ENCODE measurements at places on chromosomes 4 and X. TPM values are rescaled to one million over a fixed set of nuclear protein-coding genes. Genes with fewer than 3 reads are reported as not detected.

The VCX3B gene
- polyA plus RNA-seq: not detected

GRCh38 chr4:159600061-159600460 lies 497.2 kb downstream of the RAPGEF2 start:
- no peak for DNase-seq

DNA sequence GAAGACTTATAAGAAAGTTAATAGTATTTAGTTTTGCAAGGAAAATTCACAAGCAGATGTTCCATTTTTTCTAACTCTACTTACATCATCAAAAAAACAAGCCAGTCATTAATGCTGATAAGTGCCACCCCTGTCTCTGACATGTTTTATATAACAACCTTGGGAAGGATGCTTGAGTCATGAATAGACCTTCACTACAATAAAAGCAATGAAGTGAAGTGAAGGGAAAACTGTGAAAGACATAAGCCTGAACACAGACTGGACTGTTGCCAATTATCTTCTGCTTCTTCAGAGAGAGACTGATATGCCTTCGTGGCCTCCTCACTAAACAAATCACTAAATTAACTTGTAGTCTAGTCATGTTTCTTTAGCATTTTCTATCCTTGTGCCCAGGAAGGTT lies 353.2 kb downstream of the PDHA2 start:
- no peak for DNase-seq

GRCh38 chr4:28921886-28922285 lies 1798.3 kb upstream of the PCDH7 start:
- DNase-seq: no peak

The TMEM271 gene
- polyA plus RNA-seq: not detected
